ENCODE measurements at places on chromosomes 11 and 22.
A peak's percentile ranks its signal among the peaks of the same experiment; 100 is the strongest.

- DNase-seq, result no peak
Measured at GRCh38 chr11:123653827-123654565, 428 bp downstream of the SCN3B start.

DNA sequence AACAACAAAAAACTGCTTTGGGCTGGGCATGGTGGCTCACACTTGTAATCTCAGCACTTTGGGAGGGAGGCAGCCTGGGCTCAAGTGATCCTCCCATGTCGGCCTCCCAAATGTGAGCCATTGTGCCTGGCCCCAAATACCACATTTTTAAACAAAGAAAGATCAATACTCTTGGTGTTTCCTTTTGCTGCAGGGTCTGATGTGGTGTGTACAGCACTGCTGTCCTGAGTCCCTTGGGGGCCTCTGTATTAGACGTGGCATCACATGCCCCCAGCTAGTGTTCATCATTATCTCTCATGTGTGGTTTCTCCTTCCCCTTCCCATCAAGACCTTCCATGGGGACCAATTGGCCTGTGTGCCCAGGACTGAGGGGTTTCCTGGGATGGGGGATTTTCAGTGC, 20.5 kb upstream of the XBP1 start:
- DNase-seq, result no peak

- DNase-seq, result no peak
Measured at GRCh38 chr22:41264408-41264941, 21.5 kb downstream of the RANGAP1 start.

DNA sequence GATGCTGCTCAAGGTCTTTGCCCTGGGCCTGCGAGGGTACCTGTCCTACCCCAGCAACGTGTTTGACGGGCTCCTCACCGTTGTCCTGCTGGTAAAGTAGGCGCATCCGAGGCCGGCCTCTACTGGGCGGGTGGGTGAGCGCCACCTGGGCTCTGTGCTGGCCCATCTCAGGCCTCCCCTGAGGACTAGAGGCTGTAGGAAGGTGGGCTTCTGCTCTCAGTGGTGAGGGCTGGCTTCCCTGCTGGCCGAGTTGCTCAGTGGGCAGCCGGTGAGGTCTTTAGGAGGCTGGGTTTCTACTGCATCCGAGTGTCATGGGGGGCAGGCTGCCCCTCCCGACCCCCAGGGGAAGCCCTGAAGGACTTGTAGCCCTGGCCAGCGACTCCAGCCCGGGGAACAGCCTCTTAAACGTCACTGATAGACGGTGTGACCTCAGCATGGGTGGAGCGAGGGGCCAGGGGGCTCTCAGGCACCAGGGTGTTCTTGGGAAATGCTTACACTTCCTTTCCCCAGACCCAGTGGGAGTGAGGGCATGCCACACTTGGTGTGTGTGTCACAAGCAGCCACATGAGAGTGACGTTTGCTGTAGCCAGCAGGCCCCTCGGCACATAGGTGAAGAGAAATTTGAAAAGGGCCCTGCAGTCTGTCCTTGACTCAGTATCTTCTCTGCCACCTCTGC, 30.3 kb downstream of the TPCN2 start:
- no peak for DNase-seq

- DNase-seq, result no peak
Measured at GRCh38 chr11:35803115-35803514, 140.5 kb downstream of the TRIM44 start.

GRCh38 chr11:22416462-22416861, 78.3 kb downstream of the SLC17A6 start:
- DNase-seq, result no peak

GRCh38 chr11:3826721-3827120, 14.0 kb downstream of the RHOG start:
- DNase-seq, result no peak

GRCh38 chr11:130511765-130512164, 63.3 kb downstream of the ADAMTS15 start:
- no peak for DNase-seq

DNA sequence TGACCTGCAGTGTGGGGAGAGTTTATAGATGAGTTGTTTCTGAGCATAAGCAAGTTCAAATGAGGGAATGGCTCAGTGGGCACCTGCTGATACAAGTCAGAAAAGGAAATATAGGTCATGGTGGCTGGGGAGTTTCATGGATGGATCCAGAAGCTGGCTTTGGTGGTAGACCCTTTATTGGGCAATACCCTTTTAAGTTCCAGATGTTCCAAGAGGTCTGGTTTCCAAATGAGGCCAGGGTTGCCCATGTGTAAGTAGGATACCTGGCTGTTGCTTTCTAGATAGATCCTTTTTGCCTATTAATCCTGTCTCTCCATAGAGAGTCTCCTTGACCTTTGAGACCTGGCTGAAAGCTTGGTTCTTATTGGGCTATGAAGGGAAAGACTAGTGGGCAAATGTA, 2.2 kb downstream of the STIM1 start:
- no peak for DNase-seq

- no peak for DNase-seq
Measured at GRCh38 chr11:119338965-119339588, 1.6 kb downstream of the C1QTNF5 start.

GRCh38 chr11:119573858-119574257, 150.9 kb upstream of the THY1 start:
- DNase-seq, result no peak

- no peak for DNase-seq
Measured at GRCh38 chr11:69006816-69007215, 6.2 kb downstream of the MRGPRF start.

DNA sequence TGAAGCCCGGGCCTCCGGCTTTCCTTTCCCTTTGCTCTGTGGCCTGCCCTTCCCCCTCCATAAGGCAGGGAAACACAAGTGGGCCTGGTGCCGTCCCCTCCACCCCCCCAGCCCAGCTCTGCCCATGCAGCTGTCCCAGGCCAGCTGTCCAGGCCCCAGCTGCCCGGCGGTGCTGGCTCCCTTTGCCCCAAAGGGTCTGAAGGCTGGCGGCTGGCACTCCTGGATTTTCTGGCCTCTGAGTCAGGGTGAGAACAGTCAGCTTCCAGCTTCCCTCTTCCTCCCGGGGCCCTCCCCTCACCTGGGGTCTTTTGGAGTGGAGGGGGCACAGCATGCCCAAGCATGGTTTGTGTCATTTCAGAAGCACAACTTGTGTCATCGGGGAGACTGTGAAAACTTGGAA, 27.8 kb downstream of the CD82 start:
- no peak for DNase-seq

DNA sequence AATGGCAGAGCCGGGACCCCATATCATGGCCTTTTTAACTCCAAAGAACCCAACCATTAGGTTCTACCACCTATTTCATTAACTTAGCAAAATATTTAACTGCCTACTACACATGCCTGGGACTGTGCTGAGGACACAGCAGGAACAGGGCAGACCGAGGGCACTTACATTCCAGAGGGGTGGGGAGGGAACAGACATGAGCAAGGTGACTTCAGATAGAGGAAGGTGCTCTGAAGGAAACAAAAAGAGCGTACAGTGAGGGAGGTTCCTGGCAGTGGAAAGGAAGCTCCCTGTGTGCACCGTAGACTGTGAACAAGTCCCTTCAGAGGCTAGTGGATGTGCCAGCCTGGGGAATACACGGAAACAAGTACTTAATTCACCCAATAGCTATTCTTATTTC, 82.8 kb downstream of the NAT10 start:
- DNase-seq, result no peak

DNA sequence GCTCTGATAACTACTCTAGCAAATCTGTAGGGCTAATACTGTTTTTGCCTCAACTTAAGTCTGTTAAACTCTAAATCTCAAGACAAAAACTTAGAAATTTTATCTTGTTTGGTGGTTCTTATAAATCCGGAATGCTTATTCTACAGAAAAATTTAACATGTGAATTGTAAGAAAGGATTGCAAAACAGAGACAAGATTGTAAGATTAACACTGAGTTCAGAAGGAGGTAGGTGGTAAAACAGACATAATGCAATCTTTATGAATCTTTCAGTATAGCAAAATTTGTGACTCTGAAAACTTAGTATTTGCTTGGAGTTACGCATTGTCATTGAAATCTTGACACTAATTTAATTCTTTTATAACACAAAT, 263.9 kb downstream of the SBF2 start:
- no peak for DNase-seq

GRCh38 chr11:10926801-10927211, 69.0 kb upstream of the ZBED5 start:
- DNase-seq, result no peak

DNA sequence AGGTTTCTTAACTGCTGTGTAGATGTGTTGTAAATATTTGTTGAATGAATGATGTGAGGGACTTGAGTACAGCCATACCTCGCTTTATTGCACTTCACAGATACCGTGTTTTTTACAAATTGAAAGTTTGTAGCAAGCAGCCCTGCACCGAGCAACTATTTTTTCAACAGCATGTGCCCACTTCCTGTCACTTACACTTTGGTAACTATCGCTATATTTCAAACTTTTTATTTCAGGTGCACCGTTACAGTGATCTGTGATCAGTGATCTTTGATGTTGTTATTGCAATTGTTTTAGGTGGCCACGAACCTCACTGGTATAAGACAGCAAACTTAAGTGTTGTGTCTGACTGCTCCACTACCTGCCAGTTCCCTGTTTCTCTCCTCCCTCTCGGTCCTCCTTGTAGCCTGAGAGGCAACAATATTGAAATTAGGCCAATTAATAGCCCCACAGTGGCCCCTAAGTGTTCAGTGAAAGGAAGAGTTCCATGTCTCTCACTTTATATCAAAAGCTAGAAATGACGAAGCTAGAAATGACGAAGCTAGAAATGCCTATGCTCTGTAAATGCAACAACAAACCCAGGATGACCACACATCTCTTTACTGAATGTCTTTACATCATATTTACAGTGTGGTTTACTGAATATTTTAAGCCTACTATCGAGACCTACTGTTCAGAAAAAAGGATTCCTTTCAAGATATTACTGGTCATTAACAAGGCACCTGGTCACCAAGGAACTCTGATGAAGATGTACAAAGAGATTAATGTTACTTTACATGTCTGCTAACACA, 1.0 kb downstream of the SFI1 start:
- DNase-seq, result no peak

- no peak for DNase-seq
Measured at GRCh38 chr11:94295534-94295933, 8.8 kb upstream of the IZUMO1R start.

GRCh38 chr22:22901578-22902218, 14.1 kb downstream of the IGLL5 start:
- DNase-seq, result no peak

GRCh38 chr11:110295531-110296225, 736 bp downstream of the RDX start:
- peak; percentile 46 for DNase-seq
